ENCODE measurements at places on chromosomes 5 and 9. TPM values are rescaled to one million over a fixed set of nuclear protein-coding genes. Genes with fewer than 3 reads are reported as not detected.
A peak's percentile ranks its signal among the peaks of the same experiment; 100 is the strongest.

FOXI1 gene
- not detected for total RNA-seq

LCN15 gene
- total RNA-seq, result not detected

BAAT gene
- 1.7 TPM for total RNA-seq

FBXO38 gene
- total RNA-seq, result 103 TPM

GRCh38 chr9:21070171-21070571 lies 7.6 kb downstream of the IFNB1 start:
- H3K4me1 ChIP-seq, result peaks cover 10% of the 10 kb centered on the region
- DNase-seq, result peak; percentile 47
- no peak overlapping the region for H3K4me3 ChIP-seq
- no peaks in the 10 kb centered on the region for H3K36me3 ChIP-seq
- no peaks in the 10 kb centered on the region for H3K27me3 ChIP-seq
- peak overlapping the region; percentile 43 for H3K27ac ChIP-seq

DNA sequence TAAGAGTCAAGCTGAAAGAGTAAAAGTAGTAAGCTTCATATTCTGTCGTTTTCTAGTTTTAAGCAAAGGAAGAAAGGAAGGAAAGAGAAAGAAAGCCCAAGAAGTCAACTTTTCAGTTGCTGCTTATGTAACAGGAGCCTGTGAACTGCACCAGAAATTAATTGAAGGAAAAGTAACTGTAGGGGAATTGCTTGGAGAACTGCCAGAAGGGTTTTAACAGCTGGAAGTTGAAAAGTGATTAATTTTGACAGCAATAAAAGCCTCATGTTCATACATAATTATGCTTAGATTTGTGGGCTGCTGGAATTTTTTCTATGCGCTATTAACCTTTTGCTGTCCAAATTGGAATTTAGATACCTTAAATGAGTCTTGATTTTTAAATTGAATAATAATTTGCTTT lies 255.7 kb downstream of the ENC1 start:
- no peaks in the 10 kb centered on the region for H3K36me3 ChIP-seq
- H3K27ac ChIP-seq, result no peak overlapping the region
- peaks cover 15% of the 10 kb centered on the region for H3K4me1 ChIP-seq
- no peak for DNase-seq

- H3K27me3 ChIP-seq, result no peaks in the 10 kb centered on the region
- no peaks in the 10 kb centered on the region for H3K4me1 ChIP-seq
- DNase-seq, result no peak
- no peak overlapping the region for H3K27ac ChIP-seq
- no peaks in the 10 kb centered on the region for H3K36me3 ChIP-seq
- no peak overlapping the region for H3K4me3 ChIP-seq
These were observed 24.4 kb upstream of the ICE1 start for GRCh38 chr5:5398071-5398470.

GRCh38 chr9:110276781-110277180 lies 20.5 kb upstream of the TXN start:
- H3K4me1 ChIP-seq, result no peaks in the 10 kb centered on the region
- no peak overlapping the region for H3K27ac ChIP-seq
- no peak for DNase-seq

DNA sequence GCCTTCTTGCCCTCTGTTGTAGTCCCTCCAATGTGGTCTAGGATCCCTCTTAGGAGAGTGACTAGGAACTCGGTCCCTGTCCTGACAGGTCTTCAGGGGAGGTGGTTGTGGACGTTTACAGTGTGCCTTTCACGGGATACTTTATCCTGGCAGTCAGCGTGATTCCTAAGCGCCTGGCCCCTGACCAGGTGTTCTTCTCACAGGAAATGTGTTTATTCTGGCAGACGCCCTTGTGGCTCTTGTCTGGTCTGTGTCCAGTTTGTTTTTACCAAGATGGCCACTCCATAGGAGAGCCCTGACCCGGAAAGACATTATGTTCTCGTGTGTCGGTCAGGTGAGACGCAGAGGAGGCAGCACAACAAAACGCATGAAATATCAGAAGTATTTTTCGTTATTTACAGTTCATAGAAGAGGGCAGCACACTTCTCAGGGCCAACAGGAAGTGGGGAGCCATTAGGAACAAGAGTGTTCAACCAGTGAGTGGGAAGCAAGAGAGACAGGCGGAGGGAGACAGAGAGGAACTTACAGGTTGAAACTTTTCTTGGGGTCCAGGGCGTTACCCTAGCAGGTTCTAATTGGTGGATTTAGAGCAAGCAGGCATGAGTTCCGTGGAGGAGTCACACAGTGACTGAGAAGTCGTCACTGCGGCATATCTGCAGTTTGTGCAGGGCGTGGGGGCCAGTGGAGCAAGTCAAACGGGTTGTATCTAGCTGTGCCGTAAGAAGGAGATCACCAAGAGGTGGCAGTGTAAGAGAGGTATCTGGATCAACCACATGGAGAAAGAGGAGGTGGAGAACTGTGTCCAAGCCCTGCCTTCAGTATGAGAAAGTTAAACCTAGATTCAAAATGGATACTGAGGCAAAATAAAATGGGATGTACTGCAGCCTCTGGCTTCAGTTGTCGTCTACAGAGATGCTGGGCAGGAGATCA lies 412.9 kb downstream of the ZSWIM6 start:
- H3K4me3 ChIP-seq, result no peak overlapping the region
- no peak overlapping the region for H3K27ac ChIP-seq
- H3K4me1 ChIP-seq, result no peaks in the 10 kb centered on the region
- no peak for DNase-seq
- H3K36me3 ChIP-seq, result no peaks in the 10 kb centered on the region

DNA sequence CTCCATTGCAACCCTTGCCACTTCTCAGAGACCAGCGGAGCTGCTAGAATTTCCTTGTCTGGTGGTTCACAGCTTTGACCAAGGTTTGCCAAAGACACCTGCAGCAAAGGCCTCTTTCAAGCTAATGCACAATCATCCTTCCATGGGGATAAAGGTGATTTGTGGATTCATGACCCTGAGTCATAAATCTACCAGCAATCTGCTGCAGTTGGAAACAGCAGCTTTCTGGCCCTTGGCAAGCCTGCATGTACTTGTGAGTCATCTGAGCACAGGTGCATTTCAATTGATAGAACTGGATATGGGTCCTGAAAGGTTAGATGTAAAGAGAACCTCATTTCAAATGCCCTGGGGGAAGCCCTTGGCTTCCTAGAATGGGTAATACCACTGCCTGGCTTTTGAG lies 21.6 kb upstream of the TCF7 start:
- no peak overlapping the region for H3K4me3 ChIP-seq
- H3K27me3 ChIP-seq, result no peaks in the 10 kb centered on the region
- H3K36me3 ChIP-seq, result no peaks in the 10 kb centered on the region
- no peaks in the 10 kb centered on the region for H3K4me1 ChIP-seq

DNA sequence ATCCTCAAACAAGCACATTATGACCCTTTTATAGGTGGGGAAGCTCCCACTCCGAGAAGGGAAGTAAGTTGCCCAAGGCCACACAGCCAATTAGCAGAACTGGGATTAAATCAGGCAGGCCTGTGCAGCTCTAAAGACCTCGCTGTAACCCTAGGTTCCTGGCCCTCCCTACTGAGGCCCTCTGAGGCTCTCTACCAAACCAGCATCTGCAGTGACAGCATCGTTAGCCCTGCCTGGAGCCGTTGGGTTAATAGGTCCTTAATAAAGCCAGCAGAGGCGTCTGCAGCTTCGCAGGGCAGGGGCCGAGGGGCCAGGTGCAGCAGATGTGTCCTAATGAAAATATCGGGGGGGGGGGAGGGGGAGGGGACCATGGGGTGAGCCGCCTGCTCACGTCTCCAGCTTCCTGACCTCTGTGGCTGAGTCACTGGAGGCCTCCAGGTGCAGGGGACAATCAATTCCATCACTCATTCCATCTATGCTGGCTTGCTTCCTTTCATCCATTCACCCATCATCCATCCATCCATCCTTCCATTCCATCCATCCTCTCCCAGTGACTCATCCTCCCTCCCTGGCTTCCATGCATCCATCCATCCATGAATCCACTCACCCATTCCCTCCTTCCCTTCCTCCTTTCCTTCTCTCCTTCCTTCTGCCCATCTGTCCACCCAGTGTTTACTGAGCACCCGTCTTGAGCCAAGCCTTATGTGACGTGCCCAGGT lies 203.9 kb downstream of the C9orf50 start:
- peak overlapping the region; percentile 54 for H3K27ac ChIP-seq
- H3K27me3 ChIP-seq, result no peaks in the 10 kb centered on the region
- no peaks in the 10 kb centered on the region for H3K36me3 ChIP-seq
- H3K4me1 ChIP-seq, result peaks cover 34% of the 10 kb centered on the region
- no peak overlapping the region for H3K4me3 ChIP-seq
- no peak for DNase-seq

DNA sequence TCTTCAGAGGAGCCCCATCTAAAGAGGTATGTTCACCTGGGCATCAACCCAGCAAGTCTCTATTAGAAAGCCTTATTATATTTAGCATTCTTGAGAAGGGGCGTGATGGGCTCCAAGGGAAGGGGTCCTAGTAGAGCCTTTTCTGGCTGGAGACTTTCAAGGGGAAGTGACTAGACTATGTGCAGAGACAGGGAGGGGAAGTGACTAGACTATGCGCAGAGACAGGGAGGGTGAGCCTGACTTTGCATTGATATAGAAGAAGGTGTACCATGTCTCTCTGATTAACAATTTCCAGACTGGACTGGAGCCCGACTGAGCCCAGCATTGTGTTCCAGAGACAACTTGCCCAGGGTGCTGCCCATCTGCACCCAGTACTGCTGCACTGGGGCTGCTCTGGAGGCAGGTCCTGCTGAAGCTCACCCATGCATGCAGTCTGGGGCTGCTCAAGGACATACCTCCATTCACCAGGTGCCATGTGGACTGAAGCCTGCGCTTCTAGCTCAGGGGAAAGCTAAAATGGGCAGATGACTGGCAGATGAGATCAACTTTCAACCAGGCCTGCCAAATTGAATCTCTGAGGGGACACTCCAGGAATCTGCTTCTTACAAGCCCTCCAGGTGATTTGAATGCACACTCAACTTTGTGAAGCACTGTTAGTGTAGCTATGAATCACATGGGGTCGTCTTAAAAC lies 83.0 kb upstream of the GNA14 start:
- no peaks in the 10 kb centered on the region for H3K27me3 ChIP-seq
- peaks cover 8% of the 10 kb centered on the region for H3K4me1 ChIP-seq
- peaks cover 14% of the 10 kb centered on the region for H3K36me3 ChIP-seq

DNA sequence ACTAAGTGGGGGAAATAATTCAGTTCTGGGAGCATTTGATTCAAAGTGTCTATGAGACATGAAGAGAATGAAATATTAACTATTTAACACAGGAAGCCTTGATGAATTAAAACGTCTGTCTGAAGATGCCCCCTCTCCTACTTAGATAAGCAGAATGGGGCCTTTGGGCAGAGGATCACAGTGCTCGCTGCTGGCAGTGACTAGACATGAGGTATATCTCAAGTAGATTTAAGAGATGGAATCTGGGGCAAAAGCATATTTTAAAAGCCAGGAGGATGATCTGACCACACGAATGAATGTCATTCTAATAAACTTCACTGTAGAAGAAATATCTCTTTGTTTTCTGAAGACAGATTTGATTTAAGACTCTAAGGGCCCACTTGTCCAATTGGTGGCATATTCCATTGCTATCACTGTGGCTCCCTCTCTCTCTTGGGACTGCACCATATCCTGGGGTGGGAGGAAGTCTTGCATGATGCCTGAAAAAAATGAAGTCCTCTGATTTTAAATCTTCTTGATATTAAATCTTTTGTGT lies 254.0 kb downstream of the MAN2A1 start:
- H3K4me1 ChIP-seq, result no peaks in the 10 kb centered on the region
- no peak for DNase-seq
- no peak overlapping the region for H3K4me3 ChIP-seq
- H3K36me3 ChIP-seq, result no peaks in the 10 kb centered on the region
- no peaks in the 10 kb centered on the region for H3K27me3 ChIP-seq

- H3K4me3 ChIP-seq, result no peak overlapping the region
- no peaks in the 10 kb centered on the region for H3K27me3 ChIP-seq
- no peak overlapping the region for H3K27ac ChIP-seq
- no peaks in the 10 kb centered on the region for H3K36me3 ChIP-seq
- no peaks in the 10 kb centered on the region for H3K4me1 ChIP-seq
These were observed 1379.3 kb upstream of the ACO1 start for GRCh38 chr9:31005086-31005665.

- no peak overlapping the region for H3K27ac ChIP-seq
- no peak for DNase-seq
- H3K4me3 ChIP-seq, result no peak overlapping the region
- H3K4me1 ChIP-seq, result no peaks in the 10 kb centered on the region
These were observed 231.0 kb downstream of the ARHGEF28 start for GRCh38 chr5:73856997-73857396.

DNA sequence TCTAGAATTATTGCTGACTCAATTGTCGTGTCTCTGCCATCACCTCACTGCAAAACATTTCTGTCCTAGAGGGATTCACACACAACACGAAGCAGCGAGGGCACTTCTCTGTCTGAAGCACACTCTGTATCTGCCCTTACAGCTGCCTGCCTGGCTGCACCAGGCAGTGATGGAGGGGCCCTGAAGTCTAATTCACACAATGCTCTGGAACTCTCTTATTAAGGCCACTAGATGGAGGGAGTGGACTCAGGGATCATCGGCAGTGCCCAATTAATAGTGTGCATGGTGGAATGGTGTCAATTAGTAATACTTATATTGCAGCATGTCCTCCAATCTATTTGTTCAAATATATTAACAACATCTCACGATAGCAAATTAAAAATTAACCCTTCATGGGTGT lies 157.5 kb upstream of the MAP1B start:
- no peak for DNase-seq
- H3K4me1 ChIP-seq, result no peaks in the 10 kb centered on the region
- H3K27ac ChIP-seq, result no peak overlapping the region

DNA sequence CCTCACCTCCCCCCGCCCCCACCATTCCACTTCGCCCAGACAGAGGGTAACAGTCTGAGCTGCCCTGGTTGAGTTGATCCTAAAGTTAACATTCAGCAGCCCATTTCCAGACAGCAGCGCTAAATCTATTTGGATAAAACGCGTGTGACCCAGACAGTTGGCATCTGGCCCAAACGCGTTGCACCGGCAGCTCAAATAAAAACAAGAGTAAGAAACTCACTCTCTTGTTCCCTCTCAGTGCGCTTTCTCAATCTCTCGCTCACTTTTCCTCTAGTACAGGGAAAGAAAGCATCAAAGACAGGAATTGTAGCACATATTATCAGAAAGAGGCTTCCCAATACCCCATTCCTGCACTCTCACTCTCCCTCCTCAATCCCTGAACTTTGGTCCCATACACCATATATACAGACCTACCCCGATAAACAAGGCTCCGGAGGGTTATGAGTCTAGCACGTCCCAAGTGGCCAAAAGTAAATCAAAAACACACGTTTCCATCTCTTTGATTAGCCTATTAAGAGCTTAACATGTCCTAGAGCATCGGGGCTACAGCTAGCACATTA lies 1.3 kb downstream of the ADAMTS6 start:
- no peaks in the 10 kb centered on the region for H3K27me3 ChIP-seq
- H3K27ac ChIP-seq, result peak overlapping the region; percentile 86
- DNase-seq, result no peak

DNA sequence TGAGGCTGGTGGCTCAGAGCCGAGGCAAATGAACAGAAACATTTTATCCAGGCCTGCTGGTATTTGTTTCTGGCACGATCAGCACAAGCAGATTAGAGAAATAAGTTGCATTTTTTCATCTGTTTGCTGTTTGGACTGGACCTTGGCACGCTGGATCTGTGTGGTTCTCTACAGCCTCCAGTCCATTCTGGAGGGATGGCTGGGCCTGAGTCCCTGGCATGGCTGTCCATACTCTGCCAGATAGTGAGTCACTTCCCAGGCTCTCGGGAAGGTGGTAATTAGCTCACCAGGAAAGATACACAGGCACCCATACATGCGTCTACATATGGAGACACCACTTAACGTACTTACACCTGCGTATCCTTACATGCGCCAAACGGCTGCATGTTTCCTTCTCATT lies 78.6 kb downstream of the SPRY4 start:
- H3K4me1 ChIP-seq, result no peaks in the 10 kb centered on the region
- H3K27me3 ChIP-seq, result no peaks in the 10 kb centered on the region
- no peak for DNase-seq
- no peak overlapping the region for H3K27ac ChIP-seq
- H3K36me3 ChIP-seq, result no peaks in the 10 kb centered on the region
